NCI-H1694 treated with DMSO at 0.1 percent for 48 hours (cell line): ENCODE measurements at places on chromosomes 11 and 22.

DNA sequence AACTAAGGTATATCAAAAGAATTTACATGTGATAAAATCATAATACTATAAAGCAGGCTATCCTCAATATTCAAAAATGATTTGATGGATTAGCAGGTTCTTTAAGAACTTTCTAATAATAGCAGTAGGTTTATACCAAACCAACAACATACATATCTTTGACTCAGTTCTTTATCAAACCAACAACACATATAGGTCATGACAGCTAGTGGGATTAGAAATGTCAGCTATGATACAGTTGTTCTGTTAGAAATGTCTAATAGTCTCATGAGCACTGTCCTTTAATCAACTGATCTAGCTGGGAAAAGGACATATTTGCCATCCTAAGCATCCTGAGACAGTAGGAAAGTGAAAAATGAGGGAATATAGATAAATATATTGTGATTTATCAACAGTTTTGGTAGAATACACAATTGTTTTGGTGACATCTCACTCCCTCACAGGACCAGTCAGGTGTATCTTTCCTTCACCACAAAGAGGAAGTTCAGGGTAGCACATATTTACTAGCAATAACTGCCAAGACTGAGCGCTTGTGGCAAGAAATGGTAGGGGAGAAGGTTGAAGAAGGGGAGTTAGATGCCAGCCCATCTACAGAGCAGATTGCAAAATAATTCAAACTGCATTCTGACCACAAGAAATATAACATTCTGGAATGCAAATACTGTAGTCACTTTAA lies 90.8 kb upstream of the APOA1 start:
- no peak for DNase-seq

- DNase-seq: no peak
Measured at GRCh38 chr11:133993921-133994320, 37.2 kb upstream of the IGSF9B start.

- no peak for DNase-seq
Measured at GRCh38 chr11:103281301-103281700, 172.1 kb downstream of the DYNC2H1 start.

DNA sequence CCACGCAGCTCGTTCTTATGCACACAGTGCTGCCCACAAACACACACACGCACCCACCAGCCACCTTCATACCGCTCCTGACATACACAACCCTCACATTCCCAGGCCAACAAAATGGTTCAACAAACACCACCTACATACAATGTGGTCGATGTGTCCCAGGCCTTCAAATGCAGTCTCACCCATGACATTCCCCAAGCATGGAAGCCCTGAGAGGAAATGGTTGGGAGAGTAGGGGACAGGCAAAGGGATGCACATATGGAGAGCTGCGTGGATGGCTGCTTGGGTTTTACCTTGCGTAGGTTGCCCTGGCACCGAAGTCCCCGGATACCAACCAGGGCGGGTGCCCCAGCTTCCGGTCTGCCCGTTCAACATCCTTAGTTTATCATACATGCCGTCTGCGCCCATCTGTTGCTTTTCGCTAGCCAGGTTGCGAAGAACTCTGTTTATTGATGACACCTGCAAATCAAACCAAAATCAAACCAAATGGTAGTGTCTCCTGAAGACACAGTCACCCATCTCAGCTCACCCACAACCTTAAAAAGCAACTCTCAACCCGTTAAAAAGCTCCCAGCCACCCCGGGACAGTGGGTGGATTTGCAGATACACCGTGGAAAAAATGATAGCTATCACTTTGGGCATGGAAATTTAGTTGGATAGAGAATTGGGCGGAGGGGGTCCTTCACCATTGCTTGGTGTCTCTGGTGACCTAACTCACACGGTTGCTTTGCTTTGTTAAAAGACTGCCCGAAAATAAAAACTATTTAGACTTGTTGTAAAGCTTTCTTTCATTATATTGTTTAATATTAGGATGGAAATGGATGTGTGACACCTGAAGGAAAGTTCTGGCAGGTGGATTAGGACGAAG lies 10.5 kb downstream of the PAX6 start:
- no peak for DNase-seq

DNA sequence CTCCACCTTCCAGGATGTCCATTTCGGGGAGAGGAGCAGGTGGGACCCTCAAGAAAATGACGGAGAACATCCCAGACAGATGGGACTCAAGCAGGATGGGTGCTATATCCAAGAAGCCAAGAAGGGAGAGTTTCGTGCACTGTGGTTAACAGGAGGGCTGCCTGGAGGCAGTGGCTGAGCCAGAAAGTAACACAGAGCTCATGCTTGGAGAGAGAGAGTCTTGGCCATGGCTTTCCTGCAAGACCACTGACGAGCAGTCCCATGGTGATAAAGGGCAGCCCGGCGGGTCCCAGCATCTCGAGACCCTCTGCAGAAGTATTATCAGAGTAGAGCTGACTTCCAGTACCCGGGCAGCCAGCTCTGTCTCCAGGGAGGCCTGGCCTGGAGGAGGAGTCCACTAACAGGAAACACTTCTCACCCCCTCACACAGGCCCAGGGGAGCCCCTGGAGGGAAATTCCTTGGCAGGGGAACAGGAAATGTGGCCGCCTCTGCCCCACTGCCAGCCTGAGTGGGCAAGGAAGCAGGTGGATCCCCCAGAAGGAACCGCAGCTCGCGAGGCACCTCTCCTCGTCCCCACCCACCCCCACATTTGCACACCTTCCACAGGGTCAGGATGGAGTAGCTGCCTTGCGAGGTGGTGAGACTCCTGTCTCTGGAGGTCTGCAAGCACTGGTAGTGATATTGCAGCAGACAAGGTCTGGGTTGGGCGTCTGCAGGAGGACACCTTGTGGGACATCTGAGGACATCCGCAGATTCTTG lies 32.2 kb downstream of the CYTH4 start:
- DNase-seq: no peak

- no peak for DNase-seq
Measured at GRCh38 chr22:36129486-36130388, 30.8 kb downstream of the APOL3 start.

GRCh38 chr11:63508009-63508408 lies 2.1 kb downstream of the LGALS12 start:
- no peak for DNase-seq

DNA sequence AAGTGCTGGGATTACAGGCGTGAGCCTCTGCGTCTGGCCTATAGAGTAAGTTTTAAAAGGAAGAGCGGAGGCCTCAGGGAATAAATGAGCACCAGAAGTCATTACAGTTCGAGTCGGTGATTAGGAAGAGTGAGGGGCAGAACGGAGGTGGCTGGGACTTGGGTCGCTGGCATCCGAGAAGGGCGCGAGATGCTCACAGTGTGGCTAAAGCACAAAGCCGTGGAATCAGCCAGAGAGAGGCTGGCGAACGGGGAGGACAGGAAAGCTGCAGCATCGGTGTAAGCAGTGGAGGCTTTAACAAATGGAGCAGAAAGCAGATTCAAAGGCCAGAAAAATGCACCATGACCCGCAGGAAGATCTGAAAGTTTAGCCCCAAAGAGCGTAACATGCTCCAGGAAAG lies 2.7 kb upstream of the KRTAP5-4 start:
- DNase-seq: no peak

- no peak for DNase-seq
Measured at GRCh38 chr11:73194593-73194992, 23.5 kb upstream of the P2RY2 start.

- no peak for DNase-seq
Measured at GRCh38 chr11:5280582-5281102, 10.9 kb upstream of the HBE1 start.

- DNase-seq: no peak
Measured at GRCh38 chr11:407651-408123, 7.1 kb downstream of the SIGIRR start.

DNA sequence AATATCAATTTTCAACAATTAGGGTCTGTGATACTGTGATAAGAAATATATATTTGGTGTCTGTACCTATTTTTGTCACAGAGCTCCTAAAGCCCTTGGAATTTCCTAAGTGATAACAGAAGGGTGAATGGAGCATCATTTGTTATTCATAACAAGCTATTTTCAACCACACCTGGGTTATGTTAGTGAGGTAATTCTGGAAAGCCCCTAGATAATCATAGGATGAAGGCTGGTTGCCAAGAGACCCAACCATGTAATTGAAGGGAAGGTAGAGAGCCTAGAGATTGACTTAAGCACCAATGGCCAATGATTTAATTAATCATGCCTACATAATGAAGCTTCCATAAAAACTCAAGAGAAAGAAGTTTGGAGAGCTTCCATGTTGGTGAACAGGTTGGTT lies 109.4 kb downstream of the KIF18A start:
- no peak for DNase-seq

DNA sequence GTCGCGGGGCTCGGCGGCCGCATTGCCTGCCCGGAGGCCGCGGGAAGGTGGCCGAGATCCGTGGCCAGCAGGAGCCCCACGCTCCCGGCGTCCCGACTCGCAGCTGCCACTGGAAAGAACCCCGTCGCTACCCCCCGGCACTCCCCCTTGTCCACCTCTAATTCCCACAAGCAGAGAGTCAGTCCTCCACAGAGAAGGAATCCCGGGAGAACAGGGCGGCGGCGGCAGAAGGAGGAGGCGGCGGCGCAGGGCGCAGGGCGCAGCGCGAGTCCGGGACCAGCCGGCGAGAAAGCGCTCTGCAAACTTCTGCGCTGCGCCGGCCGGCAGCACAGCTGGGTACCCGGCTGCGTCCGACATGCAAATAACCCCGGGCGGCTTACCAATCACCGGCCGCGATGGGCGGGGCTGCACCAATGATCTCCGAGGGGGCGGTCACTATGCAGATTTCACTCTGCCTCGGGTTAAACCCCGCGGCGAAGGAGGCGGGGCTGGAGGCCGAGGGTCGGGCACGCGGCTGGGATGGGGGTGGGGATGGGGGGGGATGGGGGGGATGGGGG lies at the start of gene ABTB2:
TSS of gene ABTB2 (minus strand) at position 310 of the 557 bp plus-strand sequence.
- peak; percentile 91 for DNase-seq

DNA sequence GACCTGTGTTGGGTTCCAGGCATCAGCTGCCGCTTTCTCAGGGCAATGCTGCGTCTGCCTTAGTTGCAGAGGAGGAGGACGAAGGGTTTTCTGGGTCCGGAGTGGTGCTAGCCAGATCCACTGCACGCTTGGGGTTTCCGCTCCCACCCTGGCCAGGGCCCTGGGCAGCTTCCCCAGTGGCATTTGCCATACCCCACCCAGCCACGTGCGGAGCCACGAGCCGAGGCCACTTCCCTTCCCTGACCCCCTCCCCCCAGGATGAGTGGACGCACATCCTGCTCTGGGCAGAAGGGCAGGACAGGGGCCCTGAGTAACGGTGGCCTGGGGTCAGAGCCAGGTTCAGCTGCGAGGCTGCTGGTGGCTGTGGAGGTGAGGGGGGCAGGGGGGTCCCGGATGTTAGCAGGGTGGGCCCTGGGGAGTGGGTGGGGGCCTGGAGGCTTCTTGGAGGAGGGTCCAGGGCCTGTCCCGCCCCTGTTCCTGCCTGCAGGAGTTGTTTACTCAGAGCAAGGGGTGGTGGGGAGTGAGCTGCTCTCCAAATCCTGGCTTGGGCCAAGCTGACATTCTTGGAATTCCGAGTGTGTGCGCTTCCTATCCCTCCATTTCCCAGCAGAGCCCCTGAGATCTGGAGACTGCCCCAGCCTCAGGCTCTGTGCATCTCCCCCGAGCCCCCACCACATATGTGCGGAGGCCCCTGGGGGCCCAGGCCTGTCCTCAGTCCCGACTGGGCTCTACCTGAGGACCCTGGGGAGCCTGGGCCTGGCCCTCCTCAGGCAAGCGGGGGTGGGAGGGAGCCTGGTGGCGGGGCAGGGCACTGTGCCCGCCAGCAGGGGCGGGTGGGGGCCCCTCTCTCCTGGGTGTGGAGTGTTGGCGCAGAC lies 1.4 kb downstream of the TSPAN4 start:
- DNase-seq: no peak

- DNase-seq: no peak
Measured at GRCh38 chr11:75344761-75345454, 6.6 kb downstream of the ARRB1 start.

DNA sequence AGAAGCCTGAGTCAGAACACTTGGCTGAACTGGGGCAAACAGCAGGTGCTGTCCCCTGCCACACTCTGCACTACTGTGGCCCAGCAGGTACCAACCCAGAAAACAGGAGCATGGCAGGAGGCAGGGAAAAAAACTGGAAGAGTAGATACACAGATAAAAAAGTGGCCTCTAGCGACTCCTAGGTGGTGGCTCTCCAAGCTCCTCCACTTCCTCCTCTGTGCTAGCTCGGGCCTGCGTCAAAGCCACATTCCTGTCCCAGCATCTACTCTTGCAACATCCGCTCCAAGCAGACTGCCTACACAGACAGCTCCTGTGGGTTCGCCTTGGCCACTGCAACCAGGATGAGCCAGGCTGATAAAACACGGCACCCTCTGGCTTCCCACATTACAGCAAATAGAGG lies 6.9 kb downstream of the OR8B12 start:
- DNase-seq: no peak

- peak; percentile 37 for DNase-seq
Measured at GRCh38 chr11:71197096-71197495, 55.3 kb downstream of the SHANK2 start.

GRCh38 chr11:72955466-72955865 lies 141.3 kb downstream of the ATG16L2 start:
- no peak for DNase-seq

DNA sequence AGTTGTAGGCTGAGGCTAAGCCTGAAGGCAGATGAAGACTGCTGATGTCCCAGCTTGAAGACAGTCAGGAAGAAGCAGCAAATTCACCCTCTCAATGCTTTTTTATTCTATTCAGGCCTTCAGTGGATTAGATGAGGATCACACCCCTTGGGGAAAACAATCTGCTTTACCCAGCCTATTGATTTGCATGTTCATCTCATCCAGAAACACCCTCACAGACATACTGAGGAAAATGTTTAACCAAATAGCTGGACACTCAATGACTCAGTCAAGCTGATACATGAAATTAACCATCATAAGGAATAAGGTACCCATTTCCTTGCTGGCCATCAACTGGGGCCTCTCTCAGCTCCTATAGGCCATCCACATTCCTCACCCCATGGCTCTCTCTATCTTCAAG lies 549.9 kb upstream of the CCDC90B start:
- DNase-seq: no peak

DNA sequence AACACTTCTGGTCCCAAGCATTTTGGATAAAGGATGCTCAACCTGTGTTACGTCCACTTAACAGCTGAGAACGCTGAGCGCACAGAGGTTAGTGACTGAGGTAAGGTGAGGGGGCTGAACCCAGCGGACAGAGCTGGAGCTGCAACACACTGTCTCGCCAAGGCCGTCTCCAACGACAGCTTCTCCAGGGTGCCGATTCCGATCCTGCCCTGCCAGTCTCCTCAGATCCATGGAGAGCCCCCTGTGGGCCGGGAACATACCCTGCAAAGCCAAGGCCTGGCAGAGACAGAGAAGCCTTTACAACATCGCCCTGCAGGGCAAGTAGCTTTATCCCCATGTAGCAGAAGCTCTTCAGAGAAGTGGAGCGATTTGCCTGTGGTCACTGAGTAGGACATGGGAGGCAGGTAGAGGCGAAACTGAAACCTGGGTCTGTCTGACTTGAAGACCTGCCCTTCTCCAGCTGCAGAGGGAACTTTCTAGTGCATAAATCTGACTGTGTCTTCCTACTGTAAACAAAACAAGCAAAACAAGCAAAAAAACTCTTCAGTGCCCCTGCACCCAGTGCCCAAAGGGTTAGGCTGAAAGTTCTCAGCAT lies 72.8 kb downstream of the SCUBE1 start:
- peak; percentile 24 for DNase-seq

GRCh38 chr11:1501421-1502167 lies 15.0 kb upstream of the MOB2 start:
- no peak for DNase-seq
